ENCODE measurements at places on chromosomes 11 and 22.

- DNase-seq: no peak
These were observed 30.7 kb downstream of the BUD13 start for GRCh38 chr11:116742104-116742503.

- no peak for DNase-seq
These were observed 200.2 kb upstream of the SORL1-AS1 start for GRCh38 chr11:121652971-121653370.

GRCh38 chr11:86799680-86800075, 664 bp upstream of the PRSS23 start:
- no peak for DNase-seq

DNA sequence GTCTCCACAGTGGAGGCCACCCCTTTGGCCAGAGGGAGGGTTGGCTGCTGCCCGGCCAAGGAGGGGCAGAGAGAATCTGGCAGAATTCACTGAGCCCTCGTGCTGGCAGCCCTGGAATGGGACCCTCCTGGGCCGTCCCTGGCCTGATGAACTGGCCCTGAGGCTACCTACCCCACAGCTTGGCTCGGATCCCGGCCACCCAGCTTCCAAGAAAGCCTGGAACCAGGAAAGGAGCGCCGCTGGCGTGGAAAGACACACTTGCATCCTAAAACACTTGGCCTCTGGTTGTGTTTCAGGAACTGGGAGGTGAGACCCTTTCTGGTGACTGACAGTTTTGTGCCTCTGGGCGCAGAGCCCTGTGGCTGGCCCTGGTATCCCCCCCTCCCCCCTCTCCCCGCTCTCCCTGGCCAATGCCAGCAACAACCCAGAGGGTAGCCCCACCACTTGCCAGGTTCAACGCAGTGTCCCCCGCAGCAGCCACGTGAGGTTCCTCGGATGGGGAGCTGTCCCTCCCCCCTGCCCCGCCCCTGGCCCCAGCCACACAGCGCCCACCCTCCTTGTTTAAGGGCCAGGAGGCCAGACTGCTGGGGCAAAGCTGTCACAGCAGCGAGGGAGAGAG, 693 bp downstream of the NFAM1 start:
- DNase-seq: peak; percentile 58

- no peak for DNase-seq
These were observed 87.4 kb upstream of the SHISAL1 start for GRCh38 chr22:44399906-44400762.

GRCh38 chr22:43845981-43846380, 16.3 kb downstream of the SULT4A1 start:
- DNase-seq: no peak

- peak; percentile 95 for DNase-seq
These were observed 38.2 kb downstream of the FEZ1 start for GRCh38 chr11:125457814-125458343.

DNA sequence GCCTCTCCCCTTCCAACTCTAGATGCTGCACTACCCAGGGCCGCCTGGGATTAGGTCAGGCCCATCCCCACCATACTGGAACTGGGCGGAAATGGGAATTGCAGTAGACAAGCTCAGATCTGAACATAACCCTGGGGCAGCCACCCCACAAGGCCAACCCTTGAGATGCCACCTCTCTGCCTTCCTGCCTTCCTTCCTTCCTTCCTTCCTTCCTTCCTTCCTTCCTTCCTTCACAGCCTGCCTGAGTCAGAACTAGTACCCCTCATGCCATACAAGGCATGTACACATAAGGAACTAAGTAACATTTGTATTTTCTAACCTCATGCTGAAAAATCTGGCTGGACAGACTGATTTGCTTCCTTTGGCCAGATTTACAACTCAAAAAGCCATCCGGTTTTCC, 28.0 kb downstream of the SHISAL1 start:
- DNase-seq: no peak

GRCh38 chr11:10900681-10901415, 43.0 kb upstream of the ZBED5 start:
- DNase-seq: no peak

- no peak for DNase-seq
These were observed 28.3 kb upstream of the APOA1 start for GRCh38 chr11:116865696-116866095.

All from globus pallidus (tissue), 1 donor.